Stimulated activated CD4-positive, alpha-beta T cell treated with anti-CD3 and anti-CD28 coated beads, Interleukin-12 subunit alpha, Interleukin-12 subunit beta, amount 100 ng/mL, for 24 hours (primary cell): ENCODE measurements at places on chromosomes 5 and 9.

- DNase-seq, result no peak
Observed at GRCh38 chr9:136784249-136784996, 6.7 kb upstream of the TMEM141 start.

GRCh38 chr5:137584262-137584661 is 85.1 kb upstream of the SPOCK1 start:
- DNase-seq, result no peak

- no peak for DNase-seq
Observed at GRCh38 chr9:20335668-20336332, 286.5 kb downstream of the MLLT3 start.

- DNase-seq, result no peak
Observed at GRCh38 chr9:94056442-94056974, 27.8 kb upstream of the PTPDC1 start.

DNA sequence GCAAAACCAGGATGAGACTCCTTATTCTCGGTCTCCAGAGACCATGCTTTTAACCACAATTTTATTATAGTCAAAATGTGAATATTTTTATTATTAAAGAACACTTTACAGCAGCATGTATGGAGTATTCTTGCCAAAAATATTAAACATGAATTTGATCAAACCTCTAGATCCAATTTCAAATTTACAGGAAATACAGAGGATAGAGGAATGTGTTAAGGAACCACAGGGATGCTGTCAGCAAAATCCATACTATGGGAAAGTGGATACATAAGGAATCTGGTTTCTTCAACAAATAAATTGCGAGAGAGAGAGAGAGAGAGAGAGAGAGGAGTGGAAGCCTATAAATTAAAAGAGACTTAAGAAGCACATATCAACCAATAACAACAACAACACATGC is 348.2 kb upstream of the NUDT12 start:
- no peak for DNase-seq

- no peak for DNase-seq
Observed at GRCh38 chr9:70462300-70462699, 47.8 kb upstream of the KLF9 start.

DNA sequence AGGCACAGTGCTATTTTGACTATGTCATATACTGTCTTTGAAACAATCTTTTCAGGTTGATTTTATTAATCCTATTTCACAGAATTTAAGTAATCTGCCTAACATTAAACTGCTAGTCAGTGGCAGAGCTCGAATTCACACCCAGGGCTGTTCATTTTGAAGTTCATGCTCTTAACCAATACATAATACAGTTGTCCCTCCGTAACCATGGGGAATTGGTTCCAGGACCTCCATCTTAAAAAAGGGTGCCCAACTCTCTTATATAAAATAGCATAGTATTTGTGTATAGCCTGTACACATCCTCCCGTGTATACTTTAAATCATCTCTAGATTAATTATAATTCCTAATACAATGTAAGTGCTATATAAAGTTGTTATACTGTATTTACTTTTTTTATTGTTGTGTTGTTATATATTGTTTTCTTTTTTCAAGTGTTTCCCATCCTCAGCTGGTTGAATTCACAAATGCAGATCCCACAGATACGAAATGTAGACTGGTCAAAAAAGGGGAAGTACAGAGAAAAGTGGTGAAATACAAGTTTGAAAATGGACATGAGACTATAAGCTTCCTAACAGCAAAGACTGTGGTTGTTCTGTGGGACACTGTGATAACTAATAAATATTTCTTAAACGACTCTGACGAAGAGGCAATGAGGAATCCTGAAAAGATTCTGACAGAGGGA is 18.3 kb downstream of the RFX3 start:
- no peak for DNase-seq

DNA sequence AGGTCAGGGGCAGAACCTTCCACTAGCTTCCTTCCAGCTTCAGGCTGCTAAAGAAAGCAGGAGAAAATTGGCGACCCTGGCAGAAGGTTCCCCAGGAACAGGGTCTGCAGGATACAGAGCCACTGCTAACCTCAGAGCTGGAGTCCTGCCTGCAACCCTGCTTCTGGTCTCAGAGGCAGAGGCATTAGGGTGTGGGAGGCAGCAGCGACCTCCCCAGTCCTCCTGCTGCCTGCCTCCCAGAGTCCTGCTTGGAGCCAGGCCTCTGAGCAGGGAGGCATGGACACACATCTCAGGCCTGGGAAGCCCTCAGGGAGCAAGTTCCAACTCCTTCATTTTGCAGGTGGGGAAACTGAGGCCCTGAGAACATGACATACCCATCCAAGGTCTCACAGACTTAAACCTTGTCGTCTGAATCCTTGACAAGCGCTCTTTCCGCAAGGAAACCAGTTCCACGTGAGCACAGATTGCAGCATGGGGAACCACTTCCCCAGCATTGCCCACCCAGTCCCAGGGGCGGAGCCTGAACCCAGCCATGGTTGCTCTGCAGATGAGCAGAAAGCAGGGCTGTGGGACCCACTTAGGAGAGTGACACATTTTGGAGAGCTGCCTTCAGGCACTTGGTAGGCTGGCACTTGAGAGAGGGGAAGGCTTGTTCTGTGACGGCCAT is 28.2 kb upstream of the HAND1 start:
- no peak for DNase-seq

- no peak for DNase-seq
Observed at GRCh38 chr5:96207420-96207819, 225.6 kb downstream of the PCSK1 start.

DNA sequence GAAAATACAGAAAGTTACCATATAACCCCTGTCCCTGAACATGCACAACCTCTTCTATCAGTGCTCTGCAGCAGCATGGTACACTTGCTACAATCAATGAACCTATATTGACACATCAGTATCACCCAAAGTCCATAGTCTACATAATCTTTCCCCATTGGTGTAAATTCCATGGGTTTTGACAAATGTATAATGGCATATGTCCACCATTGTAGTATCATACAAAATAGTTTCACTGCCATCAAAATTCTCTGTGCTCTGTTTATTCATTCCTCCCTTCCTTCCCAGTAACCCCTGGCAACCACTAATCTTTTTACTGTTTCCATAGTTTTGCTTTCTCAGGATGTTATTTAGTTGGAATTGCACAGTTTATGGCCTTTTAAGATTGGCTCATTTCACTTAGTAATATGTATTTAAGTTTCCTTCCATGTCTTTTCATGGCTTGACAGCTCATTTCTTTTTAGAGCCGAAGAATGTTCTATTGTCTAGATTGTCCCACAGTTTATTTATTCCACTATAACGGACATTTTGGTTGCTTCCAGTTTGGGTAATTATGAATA is 1707.0 kb downstream of the EFNA5 start:
- no peak for DNase-seq

DNA sequence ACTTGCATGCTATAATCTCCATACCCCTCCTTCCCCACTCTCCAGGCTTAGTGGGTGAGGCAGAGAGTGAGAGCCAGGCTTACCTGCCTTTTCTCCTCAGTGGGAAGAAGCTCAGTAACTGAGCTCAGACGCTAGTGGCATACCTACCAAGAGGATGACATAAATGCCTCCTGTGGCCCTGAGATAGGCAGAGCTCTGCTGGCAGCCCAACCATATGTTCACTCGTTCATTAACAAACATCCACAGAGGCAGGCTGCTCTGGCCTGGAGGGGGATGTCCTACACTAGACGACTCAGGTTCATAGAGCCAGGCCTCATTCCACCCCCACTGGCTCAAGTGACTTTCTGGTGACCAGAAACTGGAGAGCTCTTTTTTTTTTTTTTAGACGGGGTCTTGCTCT is 81.3 kb downstream of the THBS4 start:
- no peak for DNase-seq
